ENCODE measurements at places on chromosomes 16 and 17.
A peak's percentile ranks its signal among the peaks of the same experiment; 100 is the strongest.

GRCh38 chr17:82231562-82232321 is 2.9 kb downstream of the SLC16A3 start:
- no peak for DNase-seq

- DNase-seq, result no peak
Measured at GRCh38 chr17:28928061-28928460, 23.3 kb downstream of the PHF12 start.

- no peak for DNase-seq
Measured at GRCh38 chr17:62617894-62618472, 9.5 kb upstream of the MRC2 start.

- DNase-seq, result peak; percentile 80
Measured at GRCh38 chr16:21264571-21265036, 13.5 kb downstream of the CRYM start.

GRCh38 chr17:59121901-59122480 is 15.3 kb upstream of the TRIM37 start:
- no peak for DNase-seq

DNA sequence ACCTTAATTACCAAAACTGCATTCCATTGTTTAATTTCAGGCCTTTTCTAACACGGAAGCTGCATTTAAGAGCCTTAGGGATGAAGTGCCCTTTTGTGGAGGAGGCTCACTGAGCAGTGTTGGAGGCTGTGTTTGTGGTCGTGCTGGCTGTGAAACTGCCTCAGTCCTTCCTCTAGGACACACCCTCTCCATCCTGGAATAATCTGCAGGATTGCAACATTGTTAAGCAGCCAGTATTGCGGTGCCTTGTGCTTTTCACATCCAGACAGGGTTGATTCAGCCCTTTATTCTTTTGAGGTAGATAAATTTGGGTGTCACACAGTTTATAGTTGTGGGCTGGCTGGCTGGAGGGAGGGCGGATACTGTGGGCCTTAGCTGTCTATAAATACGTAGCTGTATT is 141.6 kb downstream of the CDRT15L2 start:
- DNase-seq, result no peak

DNA sequence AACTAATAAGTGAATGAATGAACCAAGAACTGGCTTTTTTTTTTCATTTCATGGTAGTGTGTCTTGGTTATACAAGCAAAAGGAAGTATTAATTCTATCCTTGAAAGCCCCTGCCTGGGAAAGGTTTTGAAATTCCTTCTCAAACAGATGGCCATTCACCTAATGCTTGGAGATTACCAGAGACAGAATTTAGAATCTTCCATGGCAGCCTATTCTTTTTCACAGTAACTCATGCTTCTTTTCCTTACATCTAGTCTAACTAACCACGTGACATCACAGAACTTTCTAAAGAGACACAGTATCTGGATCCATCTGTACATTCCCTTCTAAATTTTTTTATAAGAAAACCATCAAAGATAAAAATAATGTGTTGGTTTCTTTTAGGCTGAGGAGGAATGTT is 151.6 kb downstream of the FTO start:
- DNase-seq, result no peak

- no peak for DNase-seq
Measured at GRCh38 chr16:21192991-21193390, 18.4 kb downstream of the ZP2 start.

GRCh38 chr16:11806721-11807120 is 9.7 kb upstream of the ZC3H7A start:
- DNase-seq, result no peak

DNA sequence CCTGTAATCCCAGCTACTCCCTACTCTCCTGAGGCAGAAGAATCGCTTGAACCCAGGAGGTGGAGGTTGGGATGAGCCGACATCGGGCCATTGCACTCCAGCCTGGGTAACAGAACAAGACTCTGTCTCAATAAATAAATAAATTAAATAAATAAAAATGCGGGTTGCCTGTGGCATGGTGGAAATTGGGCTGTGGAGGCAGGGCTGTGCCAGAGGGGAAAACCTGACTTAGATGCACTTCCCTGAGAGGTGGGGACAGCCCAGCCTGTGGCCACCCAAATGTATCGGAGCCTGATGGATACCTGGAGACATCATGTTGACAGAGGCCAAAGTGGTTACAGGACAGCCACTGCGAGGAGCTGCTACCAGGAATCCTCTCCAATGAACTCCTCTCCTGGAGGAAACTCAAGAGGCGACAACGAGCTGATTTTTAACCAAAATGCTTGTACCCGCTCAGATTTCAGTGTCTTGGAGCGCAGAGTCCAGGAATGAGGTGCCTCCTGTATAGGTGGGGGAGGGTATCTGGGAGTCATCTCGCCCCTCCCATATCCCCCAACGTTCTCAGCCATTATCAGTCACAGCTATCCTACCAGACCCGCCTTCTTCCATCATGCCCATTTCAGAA is 32.3 kb downstream of the DDX19A start:
- no peak for DNase-seq

DNA sequence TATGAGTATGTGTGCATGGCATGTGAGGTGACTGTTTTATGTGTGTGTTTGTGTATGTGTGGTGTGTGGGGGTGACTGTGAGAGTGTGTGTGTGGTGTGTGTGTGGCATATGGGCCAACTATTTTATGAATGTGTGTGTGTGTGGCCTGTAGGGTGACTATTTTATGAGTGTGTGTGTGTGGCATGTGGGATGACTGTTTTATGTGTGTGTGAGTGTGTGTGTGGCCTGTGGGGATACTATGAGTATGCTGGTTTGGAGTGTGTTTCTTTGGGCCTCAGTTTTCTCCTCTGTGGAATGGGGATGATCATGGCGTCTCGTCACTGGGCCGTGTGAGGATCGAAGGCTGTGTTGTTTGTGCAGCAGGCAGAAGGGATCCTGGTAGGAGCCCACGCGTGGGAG is 152.1 kb upstream of the PLCG2 start:
- no peak for DNase-seq

DNA sequence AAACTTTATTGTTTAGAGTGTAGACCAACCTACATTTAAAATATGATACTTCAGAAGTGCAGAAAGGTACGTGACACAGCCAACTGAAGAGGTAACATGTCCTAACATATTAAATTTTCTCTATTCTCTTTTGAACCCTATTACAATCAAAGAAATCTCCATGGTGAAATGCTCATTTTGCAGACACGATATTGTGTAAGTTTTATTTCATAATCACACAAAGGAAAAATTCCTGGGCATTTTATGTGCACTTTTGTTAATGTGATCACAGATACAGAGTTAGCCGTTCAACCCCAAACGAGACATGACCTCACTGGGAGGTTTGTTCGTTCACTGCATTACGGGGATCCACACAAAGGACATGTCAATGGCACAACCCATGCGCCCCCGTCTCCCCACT is 21.8 kb downstream of the KCNJ16 start:
- DNase-seq, result no peak

- no peak for DNase-seq
Measured at GRCh38 chr16:56610609-56611111, 2.3 kb downstream of the MT2A start.

DNA sequence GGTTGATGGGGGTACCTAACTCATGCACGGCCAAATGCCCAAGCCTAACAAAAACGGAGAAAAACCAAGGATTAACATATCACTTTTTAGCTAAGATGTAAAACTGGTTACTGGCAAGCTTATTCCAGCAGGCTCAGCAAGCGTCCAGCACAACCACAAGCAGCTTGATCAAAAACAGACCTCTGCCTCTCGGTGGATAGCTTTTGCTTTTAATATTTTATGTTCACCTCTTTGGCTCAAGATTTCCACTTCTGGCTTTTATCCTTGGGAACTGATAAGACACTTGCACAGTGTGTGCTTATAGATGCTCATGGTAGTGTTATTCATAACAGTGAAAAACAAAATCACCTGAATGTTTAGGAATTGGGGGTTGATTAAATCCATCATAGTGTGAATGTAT is 206.9 kb upstream of the CACNG5 start:
- DNase-seq, result no peak

- DNase-seq, result no peak
Measured at GRCh38 chr16:11232852-11233726, 22.9 kb downstream of the SOCS1 start.

DNA sequence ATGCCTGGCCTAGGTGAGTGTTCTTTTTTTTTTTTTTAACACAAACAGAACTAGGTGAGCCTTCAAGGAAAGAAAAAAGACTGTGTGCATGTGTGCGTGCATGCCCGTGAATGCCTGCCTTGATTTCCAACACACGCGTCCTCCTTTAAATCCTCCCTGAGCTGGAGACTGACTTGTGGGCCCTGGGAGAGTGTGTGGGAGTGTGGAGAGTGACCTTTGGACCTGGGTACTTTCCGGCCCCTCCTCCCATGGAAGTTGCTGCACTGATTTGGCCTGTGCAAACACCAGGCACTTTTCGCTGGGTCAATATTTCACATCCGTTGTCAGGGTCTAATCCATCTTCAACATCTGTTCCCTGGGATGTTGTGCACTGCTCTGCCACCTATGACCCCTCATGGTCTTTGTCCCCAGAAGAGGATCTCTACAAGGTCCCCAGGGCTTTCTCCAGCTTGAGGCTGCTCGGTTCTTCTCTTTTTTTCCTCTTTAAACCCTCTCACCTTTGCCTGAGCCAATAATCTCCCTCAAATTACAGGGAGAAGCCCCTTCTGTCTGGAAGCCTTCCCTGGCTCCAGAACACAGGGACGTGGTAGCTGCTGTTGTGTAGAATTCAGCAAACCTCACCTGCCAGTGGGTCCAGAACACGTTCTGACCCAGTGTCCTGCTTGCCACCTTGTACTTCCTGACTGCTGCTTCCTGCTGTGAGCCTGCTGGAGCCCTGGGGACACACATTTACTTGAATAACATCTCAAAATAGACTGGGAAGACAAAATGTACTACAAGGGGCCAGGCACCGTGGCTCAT is 20.8 kb upstream of the ATP5MC1 start:
- no peak for DNase-seq

GRCh38 chr17:2250140-2251095 is 53.2 kb downstream of the SMG6 start:
- no peak for DNase-seq

- DNase-seq, result no peak
Measured at GRCh38 chr16:31181102-31181830, 1.3 kb downstream of the FUS start.

Data from cerebellar nuclear complex (tissue), 1 donor.